A549 (cell line): ENCODE measurements at places on chromosomes 5 and 9. TPM values are rescaled to one million over a fixed set of nuclear protein-coding genes. Genes with fewer than 3 reads are reported as not detected.

DNA sequence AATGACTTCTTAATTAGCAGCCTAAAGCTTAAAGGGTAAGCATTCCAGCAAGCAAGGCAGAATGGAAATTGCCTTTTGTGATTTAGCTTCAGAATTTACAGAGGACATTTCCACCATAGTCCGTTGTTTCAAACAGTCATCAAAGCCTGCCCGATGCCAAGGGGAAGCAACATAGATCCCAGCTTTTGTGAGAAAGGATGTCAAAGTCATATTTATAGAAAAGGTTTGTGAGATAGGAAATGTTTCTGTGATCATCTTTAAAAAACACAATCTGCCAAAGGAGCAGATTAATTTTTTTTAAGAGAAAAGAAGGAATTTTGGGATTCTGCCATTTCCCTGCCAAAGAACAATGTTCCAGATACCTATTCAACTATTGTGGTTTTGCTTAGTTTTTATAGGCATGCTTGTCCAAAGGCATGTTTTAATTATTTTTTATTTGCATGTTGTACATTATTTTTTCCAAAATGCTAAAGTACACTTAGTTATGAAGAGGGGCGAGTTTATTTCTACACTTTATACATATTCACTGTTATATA, 346.9 kb downstream of the ZNF608 start:
- DNase-seq = no peak

- peak; percentile 55 for DNase-seq
Measured at GRCh38 chr5:55691265-55692105, 20.6 kb downstream of the SLC38A9 start.

GRCh38 chr9:94825611-94825958, 99.1 kb downstream of the AOPEP start:
- no peak for DNase-seq

DNA sequence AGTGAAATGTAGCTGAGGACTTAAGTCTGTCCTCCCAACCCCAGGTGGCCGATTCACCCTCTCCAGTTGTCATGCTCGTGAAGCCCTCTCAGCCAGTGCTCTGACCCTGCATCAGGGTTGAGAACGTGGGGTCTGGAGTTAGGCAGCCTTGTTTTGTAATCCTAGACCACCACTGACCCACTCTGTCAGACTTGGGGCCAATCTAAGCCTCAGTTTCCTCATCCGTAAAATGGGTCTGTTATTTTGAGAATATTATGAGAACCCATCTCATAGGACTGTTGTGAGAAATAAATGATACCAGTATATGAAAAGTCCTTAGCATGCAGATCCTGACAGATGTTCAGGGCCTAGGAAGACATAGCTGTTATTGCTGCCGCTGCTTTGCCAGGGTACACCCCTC, 37.1 kb downstream of the CYFIP2 start:
- no peak for DNase-seq

- DNase-seq = no peak
Measured at GRCh38 chr5:110753600-110753999, 14.8 kb downstream of the SLC25A46 start.

DNA sequence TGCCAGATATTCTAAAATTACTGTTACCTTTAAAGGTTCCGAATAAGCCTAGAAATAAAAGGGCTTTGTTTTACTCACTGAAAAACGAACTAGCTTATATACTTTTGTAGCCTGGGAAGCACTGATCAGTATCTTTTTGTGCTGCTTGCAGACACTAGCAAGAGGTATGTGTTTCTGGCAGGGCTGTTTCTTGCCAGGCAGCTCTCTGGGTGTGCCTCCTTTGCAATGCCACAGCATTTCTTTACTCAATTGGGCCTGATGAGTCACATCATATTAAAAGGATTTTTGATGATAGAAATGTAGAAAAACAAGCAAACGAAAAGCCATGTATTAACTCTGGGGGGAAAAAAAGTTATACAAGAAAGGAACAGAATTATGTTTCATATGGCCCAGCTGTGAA, 35.6 kb downstream of the CD180 start:
- peak; percentile 62 for DNase-seq

GRCh38 chr9:137575364-137575715, 3.4 kb downstream of the DPH7 start:
- DNase-seq = no peak

DNA sequence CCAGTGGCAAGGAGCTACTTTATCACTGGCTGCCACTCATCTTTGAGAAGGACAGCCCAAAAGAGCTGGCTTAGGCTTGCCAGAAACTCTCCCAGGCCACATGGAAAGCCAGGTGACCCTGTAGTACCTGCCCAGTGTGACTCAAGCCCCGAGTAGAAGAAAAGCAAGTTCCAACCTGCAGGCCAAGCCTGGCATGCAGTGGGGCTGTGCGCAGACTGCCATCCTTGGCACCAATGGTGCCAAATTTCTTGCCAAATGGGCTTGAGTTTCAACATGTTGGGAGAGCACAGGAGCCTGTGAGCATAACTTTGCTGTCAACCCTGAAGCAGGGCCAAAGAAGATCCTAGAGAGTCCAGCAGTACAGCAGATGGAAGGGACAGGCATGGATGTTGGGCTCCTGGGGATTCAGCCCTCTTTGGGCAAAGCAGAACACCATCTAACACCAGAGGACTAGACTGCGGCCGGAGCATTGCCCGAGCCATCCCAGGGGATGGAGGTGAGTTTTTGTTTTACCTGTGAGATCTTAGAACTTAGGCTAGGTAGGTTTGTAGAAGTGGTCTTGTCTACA, 27.3 kb upstream of the SHB start:
- DNase-seq = no peak

GRCh38 chr9:98584059-98584458, 124.7 kb downstream of the GABBR2 start:
- DNase-seq = no peak

- DNase-seq = no peak
Measured at GRCh38 chr5:17831279-17831678, 197.0 kb downstream of the TAF11L14 start.

TUSC1 gene
- polyA plus RNA-seq = 4.3 to 6.5 TPM (median 4.8 TPM) in 3 replicates

KIF4B gene
- polyA plus RNA-seq = 0.05 to 0.11 TPM (median 0.10 TPM) in 3 replicates

HACD4 gene
- 1.4 to 1.8 TPM (median 1.5 TPM) in 3 replicates for polyA plus RNA-seq

CCDC127 gene
- 5.6 to 6.2 TPM (median 6.2 TPM) in 3 replicates for polyA plus RNA-seq

OCLN gene
- 10.7 to 12.7 TPM (median 11.4 TPM) in 3 replicates for polyA plus RNA-seq
